Activated CD4-positive, alpha-beta T cell treated with anti-CD3 and anti-CD28 coated beads for 48 hours (primary cell): ENCODE measurements at places on chromosomes 1 and 21.

- no peak for DNase-seq
Measured at GRCh38 chr21:14753466-14754258, 207.5 kb upstream of the SAMSN1 start.

- no peak for DNase-seq
Measured at GRCh38 chr1:19347533-19348172, 35.5 kb downstream of the SLC66A1 start.

DNA sequence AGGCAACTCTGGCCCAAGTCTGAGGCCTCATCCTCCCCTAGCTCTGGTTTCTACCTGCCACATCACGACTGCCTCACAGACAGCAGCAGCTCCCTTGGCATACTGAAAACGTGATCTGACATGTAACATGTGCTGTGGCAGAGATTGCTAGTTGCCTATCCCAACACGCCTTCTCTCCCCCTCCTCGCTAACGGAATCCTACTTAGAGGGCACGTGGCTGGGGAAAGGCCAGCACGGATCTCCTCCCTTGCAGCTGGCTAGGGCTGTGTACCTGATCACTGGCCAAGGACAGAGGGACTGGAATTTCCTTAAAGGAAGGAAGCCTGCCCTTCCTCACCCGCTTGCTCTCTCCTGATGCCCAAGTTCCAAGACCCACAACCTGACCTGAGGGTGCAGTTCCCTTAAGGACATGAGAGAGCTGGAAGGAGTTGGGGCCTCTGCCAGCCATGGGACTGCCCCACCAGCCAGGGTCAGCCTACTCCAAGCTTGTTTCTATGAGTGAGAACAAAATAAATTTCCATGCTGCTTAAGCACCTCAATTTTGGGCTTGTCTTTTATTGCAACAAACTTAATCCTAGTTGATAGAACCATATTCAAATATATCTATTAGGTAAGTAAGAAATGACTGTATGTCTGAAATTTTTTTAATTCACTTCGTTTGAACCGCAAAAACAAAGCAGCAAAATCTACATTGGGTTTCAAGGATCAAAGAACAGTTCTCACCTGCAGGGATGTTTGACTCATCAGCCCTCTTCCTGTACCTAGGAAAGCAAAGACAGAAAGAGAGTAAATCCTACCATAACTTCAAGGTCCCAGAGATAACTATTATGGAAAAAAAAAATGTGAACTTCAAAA is 7.2 kb downstream of the SETD4 start:
- no peak for DNase-seq

DNA sequence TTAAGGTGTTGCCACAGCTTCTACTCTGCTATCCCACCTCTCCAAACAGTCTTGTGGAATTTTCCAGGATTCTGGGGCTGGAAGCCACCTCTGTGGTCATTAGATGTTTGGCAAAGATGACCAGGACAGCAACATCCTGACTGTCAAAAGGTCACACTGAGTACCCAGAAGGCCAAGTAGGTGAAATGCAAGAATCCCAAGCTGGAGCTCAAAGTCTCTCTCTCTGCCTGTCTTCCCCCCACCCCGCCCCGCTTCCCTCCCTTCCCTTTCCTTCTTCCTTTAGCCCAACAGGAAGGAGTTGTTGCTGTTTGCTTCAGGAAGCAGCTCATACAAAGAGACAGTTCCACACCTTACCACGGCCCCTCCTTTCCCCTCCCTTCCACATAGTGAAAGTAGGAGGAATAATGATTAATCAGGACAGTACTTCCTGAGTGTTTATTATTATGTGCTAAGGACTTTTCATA is 75.6 kb upstream of the SLC2A1 start:
- no peak for DNase-seq

DNA sequence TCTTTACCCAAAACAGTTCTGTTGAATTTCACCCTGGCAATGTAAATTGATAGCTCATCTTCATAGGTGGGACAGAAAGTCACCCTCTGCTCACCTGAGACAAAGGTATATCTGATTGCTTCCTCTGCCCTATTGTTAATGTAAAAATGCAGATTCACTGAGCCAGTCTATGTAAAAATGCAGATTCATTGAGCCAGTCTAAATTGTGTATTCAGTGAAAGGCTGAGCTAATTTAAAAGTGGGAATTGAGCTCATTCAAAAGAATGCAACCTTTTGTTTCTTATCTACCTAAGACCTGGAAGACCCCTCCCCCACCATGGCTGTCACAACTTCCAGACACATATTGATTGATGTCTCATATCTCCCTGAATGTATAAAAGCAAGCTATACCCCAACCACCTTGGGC is 4.8 kb upstream of the MYSM1 start:
- no peak for DNase-seq

DNA sequence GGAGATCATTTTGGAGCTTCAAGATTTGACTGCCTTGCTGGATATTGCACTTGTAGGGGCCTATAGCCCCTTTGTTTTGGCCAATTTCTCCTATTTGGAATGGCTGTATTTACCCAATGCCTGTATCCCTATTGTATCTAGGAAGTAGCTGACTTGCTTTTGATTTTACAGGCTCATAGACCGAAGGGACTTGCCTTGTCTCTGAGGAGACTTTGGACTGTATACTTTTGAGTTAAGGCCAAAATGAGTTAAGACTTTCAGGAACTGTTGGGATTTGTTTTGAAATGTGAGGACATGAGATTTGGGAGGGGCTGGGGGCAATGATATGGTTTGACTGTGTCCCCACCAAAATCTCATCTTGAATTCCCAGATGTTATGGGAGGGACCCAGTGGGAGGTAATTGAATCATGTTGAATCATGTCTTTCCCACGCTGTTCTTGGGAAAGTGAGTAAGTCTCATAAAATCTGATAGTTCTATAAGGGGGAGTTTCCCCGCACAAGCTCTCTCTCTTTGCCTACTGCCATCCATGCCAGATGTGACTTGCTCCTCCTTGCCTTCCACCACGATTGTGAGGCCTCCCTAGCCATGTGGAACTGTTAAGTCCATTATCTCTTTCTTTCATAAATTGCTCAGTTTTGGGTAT is 276.1 kb downstream of the LMX1A start:
- DNase-seq: no peak

GRCh38 chr1:202143011-202143767 is 1.3 kb downstream of the ARL8A start:
- DNase-seq: peak; percentile 26

- DNase-seq: no peak
Measured at GRCh38 chr1:41724926-41725325, 193.8 kb downstream of the HIVEP3 start.

- no peak for DNase-seq
Measured at GRCh38 chr1:171372418-171373084, 58.6 kb downstream of the FMO4 start.

DNA sequence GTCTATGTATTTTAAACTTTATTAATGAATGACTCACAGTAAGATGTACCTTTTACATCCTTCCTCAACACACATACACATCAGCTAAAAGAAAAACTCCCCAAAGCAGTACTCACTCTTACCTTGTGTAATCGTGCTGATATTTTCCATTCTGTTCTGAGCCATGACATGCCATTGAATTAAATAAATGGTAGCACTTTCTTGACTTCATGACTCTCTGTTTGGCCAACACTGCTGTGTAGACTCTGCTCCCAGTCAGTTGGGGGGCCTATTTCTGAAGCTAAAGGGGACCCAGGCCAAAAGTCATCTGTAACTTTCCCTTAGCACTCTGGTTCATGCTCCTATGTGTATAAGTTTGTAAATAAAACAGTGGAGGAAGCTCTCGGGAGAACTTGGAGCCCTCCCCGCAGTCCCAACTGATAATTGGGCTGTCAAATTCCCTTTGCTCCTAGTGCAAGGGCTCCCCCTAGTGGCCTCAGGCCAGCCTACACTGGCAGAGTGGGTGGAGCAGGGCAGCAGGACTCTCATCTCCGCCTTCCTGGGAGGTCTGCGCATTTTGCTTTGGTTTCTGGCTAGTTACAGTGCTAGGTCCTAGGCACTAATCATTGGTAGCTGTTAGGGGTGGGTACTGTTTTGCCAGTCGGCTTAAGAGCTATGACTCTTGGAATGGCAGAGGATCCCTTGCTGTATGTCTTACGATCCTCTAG is 1.7 kb upstream of the FYB2 start:
- DNase-seq: peak; percentile 89

GRCh38 chr1:217029281-217030157 is 306.3 kb upstream of the ESRRG start:
- DNase-seq: no peak

GRCh38 chr21:19130379-19131028 is 726.9 kb upstream of the TMPRSS15 start:
- no peak for DNase-seq

- no peak for DNase-seq
Measured at GRCh38 chr1:45723248-45723930, 27.1 kb downstream of the IPP start.

DNA sequence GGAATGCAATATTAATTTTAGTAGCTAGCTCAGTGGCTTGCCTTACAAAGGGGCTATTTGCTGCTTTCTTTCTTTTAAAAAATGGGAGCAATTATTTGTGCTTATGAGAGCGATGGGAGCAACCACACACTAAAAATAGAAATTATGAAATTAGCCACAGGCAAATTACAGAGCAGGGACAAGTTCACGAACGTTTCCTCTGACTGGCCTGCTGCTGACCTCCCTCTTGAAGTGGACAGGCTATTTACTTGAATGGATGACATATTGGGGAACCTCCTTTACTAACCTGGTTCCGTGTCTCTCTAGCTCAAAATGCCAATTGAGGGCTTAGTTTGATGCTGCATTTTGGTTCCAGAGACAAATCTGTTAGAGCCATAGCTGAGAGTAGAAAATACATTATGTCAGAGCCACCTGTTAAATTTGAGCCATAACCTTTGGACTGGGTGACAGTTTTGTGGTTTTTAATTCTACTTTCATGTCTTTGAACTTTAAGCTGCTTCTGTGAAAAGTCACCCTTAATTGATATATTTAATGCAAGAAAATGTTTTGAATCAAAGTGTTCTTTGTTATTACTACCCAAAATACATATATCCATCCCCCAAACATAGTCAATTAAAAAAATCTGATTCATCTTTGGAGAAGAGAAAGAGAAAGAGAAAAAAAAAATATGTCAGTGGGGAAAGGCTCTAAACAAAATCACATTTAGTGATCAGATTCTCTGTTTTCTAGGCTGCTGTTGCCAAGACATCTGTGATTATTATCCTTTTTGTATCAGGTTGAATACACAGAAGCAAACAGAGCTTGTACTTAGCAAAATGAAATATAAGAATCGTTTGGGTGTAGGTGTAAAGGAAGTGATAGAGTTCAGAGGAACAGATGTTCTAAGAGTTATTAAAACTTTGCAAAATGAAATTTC is 351.9 kb downstream of the ADGRL2 start:
- DNase-seq: no peak

- no peak for DNase-seq
Measured at GRCh38 chr1:11061652-11062365, 2.0 kb upstream of the SRM start.

- peak; percentile 70 for DNase-seq
Measured at GRCh38 chr1:24384251-24385090, 29.1 kb downstream of the STPG1 start.
